Stimulated activated naive B cell treated with anti-CD40 and anti-IgM and Interleukin-4, amounts not matched to agents 10 μg/mL and 1 μg/mL and 100 μg/mL, for 72 hours (primary cell): ENCODE measurements at places on chromosomes 5 and 9.

DNA sequence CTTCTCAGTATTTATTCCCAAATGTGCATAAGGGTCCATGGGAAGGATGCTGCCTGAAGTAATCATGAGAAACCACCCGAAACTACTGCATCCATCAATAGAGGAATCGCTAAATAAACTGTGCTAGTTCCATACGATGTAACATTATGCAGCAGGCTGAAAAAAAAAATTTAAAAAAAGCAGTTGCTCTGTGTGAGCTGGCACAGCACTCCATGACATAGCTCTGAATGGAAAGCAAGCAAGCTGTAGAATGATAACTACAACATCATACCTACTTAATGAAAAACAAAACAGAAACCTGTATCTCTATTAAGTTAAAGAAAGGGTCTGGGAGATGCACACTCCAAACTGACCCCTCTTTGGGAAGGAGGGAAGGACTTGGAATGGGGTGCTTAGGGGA is 49.3 kb downstream of the SHB start:
- peaks cover 14% of the 10 kb centered on the region for H3K27me3 ChIP-seq
- no peak overlapping the region for H3K4me3 ChIP-seq
- no peak overlapping the region for H3K27ac ChIP-seq
- peaks cover 5% of the 10 kb centered on the region for H3K4me1 ChIP-seq
- no peak for DNase-seq

GRCh38 chr5:21085791-21086190 is 1097.8 kb upstream of the CDH18 start:
- no peaks in the 10 kb centered on the region for H3K4me1 ChIP-seq
- no peaks in the 10 kb centered on the region for H3K27me3 ChIP-seq
- no peak for DNase-seq
- H3K36me3 ChIP-seq = no peaks in the 10 kb centered on the region

GRCh38 chr9:98083061-98083501 is 26.5 kb downstream of the NANS start:
- no peak overlapping the region for H3K27ac ChIP-seq
- no peaks in the 10 kb centered on the region for H3K27me3 ChIP-seq
- no peak overlapping the region for H3K4me3 ChIP-seq
- no peak for DNase-seq
- H3K4me1 ChIP-seq = peaks cover 32% of the 10 kb centered on the region

GRCh38 chr5:54862036-54862435 is 123.4 kb downstream of the ESM1 start:
- DNase-seq = no peak
- H3K36me3 ChIP-seq = peaks cover 5% of the 10 kb centered on the region
- peaks cover 48% of the 10 kb centered on the region for H3K27me3 ChIP-seq
- peaks cover under 1% of the 10 kb centered on the region for H3K4me1 ChIP-seq
- H3K27ac ChIP-seq = no peak overlapping the region
- H3K4me3 ChIP-seq = no peak overlapping the region

DNA sequence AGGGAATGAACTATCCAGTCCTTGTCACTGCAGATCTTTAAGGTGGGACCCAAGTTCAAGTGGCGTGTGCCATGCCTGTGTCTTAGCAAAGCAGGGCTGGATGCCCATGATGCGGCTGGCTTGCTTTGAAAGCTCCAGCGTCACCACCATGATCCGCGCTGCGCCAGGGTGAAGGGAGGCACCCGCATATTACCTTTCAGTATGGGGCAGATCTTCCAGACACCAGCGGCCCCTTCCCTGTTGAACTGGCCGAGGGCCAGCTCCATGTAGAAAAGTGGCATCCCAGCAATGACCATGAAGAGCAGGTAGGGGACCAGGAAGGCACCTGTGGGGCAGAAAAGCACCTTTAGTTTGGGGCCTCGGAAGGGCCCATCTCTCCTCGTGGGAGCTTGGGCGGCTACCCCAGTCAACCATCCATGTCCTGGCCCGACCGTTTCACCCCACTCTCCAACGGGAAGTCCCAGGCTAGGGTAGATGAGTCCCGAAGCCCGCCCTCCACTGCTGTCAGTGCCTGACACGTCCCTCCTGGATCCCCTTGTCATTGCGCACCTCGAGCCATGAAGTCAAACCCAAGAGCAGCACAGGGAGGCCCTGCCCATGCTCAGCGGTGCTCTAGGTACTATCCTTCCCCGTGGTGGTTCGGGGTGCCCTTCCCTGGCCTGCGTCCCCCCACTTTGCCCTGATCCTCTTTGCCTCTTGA is 3.9 kb downstream of the SLC6A3 start:
- no peak overlapping the region for H3K4me3 ChIP-seq
- H3K4me1 ChIP-seq = peaks cover 7% of the 10 kb centered on the region
- no peak overlapping the region for H3K27ac ChIP-seq
